ENCODE measurements at places on chromosomes 6 and 20. TPM values are rescaled to one million over a fixed set of nuclear protein-coding genes. Genes with fewer than 3 reads are reported as not detected.

Gene PRSS35
- 24.5 TPM for total RNA-seq

Gene LRP11
- 59.6 TPM for total RNA-seq

Gene SLC17A3
- total RNA-seq, result not detected

Gene NOX3
- total RNA-seq, result not detected

DNA sequence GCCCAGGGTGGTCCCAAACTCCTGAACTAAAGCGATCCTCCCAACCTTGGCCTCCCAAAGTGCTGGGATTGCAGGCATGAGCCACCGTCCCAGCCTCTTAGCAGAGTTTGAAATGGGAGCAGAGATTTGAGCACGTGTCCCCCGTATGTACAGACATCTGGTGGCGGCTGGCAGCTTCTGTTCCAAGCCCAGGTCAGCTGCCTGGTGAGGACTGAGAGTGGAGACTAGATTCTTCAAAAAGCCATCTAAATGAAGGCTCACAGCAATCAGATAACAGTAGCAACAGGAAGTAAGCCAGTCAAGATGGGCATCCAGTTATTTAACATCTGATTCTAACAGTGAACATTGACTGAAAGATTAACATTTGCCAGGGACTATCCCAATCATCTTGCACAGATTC is 128.1 kb upstream of the AKAP12 start:
- H3K4me1 ChIP-seq, result peaks cover 27% of the 10 kb centered on the region
- no peaks in the 10 kb centered on the region for H3K27me3 ChIP-seq
- no peak overlapping the region for H3K27ac ChIP-seq
- no peak overlapping the region for H3K4me3 ChIP-seq

- no peaks in the 10 kb centered on the region for H3K27me3 ChIP-seq
- H3K4me3 ChIP-seq, result no peak overlapping the region
- DNase-seq, result no peak
- H3K27ac ChIP-seq, result no peak overlapping the region
These were observed 96.8 kb upstream of the MLIP start for GRCh38 chr6:54014440-54014839.

GRCh38 chr6:100509101-100509500 is 44.4 kb upstream of the SIM1 start:
- H3K4me1 ChIP-seq, result no peaks in the 10 kb centered on the region
- H3K4me3 ChIP-seq, result no peak overlapping the region
- H3K27me3 ChIP-seq, result no peaks in the 10 kb centered on the region
- H3K36me3 ChIP-seq, result peaks cover 39% of the 10 kb centered on the region

DNA sequence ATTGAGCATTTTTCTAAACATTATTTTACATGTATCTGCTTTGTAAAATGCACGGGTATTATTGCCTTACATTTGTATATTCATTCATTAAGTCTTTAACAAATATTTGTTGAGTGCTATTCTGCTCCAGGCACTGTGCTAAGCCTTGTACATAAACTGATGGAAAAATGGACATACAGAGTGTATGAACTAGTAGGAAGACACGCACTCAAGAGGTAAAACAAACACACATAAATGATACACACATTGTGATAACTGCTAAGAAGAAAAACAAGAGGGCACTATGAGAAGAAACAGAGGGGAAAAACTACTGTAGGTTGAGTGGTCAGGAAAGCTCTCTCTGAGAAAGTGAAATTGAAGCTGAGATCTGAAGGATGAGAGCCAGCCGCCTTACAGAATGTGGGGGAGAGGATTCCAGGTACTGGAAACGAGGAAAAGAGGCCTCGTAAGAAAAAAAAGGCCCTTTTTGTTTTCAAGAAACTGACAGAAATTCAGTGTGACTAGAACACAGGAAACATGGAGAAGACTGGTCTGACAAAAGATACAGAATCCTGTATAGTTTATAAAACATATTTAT is 117.5 kb downstream of the EYA4 start:
- no peaks in the 10 kb centered on the region for H3K36me3 ChIP-seq
- no peak overlapping the region for H3K27ac ChIP-seq
- no peak overlapping the region for H3K4me3 ChIP-seq
- DNase-seq, result no peak
- H3K27me3 ChIP-seq, result peaks cover 8% of the 10 kb centered on the region

GRCh38 chr6:144330017-144330987 is 45.2 kb downstream of the UTRN start:
- H3K4me3 ChIP-seq, result no peak overlapping the region
- DNase-seq, result peak; percentile 60
- no peaks in the 10 kb centered on the region for H3K27me3 ChIP-seq
- peaks cover 3% of the 10 kb centered on the region for H3K36me3 ChIP-seq
- peaks cover 44% of the 10 kb centered on the region for H3K4me1 ChIP-seq
- peak overlapping the region; percentile 36 for H3K27ac ChIP-seq
